Gastrocnemius medialis (tissue), 4 donors: ENCODE measurements at places on chromosomes 5 and 9. TPM values are rescaled to one million over a fixed set of nuclear protein-coding genes. Genes with fewer than 3 reads are reported as not detected.

TRIM23 gene
- 22.3 TPM for total RNA-seq

THBS4 gene
- total RNA-seq, result 336 TPM

PAX5 gene
- total RNA-seq, result not detected

TOR1B gene
- total RNA-seq, result 22.3 TPM

NACC2 gene
- total RNA-seq, result 38.6 TPM

DNAJC21 gene
- total RNA-seq, result 81.7 TPM

OXCT1 gene
- total RNA-seq, result 17.6 TPM

GNAQ gene
- 11.3 TPM for total RNA-seq

ARHGEF28 gene
- 1.1 TPM for total RNA-seq

PCDHGA3 gene
- total RNA-seq, result 2.1 TPM

DNA sequence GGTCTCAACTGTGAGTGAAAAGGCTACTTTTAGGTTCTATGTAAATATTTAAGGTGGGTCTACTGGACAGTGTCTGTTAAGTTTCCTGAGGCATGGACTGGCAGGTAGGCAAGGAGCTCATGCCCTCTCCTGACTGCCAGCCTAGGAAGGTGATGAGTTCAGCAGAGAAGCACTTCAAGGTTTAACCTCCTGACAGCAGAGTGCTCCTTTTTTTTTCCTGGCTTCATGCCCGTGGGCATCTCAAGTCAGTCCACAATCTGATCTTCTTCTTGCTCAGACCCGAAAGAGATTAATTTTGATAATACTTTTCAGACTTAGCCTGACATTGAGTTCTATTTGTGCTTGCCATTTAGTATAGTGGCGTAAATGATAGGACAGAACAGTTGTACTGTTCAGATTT lies 241.9 kb upstream of the NREP start:
- no peak for DNase-seq

DNA sequence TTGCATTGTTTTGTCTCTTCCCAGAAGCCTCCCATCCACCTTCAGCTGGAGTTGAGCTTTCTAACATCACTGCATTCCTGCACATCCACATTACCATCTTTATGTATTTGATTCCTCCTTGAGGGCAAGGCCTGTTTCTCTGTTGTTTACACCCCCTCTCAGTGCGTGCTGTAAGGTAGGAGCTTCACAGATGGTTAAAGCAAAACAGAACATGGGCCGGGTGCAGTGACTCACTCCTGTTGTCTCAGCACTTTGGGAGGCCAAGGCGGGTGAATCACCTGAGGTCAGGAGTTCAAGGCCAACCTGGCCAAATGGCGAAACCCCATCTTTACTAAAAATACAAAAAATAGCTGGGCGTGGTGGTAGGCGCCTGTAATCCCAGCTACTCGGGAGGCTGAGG lies 110.9 kb downstream of the KCNIP1 start:
- DNase-seq, result no peak

GRCh38 chr5:58380655-58381054 lies 79.2 kb downstream of the PLK2 start:
- DNase-seq, result no peak

DNA sequence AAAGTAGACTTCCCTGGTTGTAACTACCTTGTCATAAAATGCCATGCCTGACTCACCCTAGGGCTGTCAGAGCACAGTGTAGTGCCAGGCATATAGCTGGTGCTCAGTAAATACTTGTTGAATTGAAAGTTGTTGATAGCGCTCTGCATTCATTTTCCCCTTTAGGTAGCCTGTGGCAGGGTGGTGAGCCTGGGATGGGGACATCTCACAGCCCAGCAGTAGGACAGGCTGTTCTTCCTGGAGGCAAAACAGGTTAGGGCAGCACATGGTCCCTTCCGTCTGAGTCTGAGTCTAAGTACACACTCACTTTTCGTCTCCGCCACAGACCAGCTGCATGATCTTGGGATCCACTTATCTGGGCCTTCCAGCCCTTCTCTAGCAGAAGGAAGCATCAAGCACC lies 401.9 kb downstream of the ZSWIM6 start:
- no peak for DNase-seq

DNA sequence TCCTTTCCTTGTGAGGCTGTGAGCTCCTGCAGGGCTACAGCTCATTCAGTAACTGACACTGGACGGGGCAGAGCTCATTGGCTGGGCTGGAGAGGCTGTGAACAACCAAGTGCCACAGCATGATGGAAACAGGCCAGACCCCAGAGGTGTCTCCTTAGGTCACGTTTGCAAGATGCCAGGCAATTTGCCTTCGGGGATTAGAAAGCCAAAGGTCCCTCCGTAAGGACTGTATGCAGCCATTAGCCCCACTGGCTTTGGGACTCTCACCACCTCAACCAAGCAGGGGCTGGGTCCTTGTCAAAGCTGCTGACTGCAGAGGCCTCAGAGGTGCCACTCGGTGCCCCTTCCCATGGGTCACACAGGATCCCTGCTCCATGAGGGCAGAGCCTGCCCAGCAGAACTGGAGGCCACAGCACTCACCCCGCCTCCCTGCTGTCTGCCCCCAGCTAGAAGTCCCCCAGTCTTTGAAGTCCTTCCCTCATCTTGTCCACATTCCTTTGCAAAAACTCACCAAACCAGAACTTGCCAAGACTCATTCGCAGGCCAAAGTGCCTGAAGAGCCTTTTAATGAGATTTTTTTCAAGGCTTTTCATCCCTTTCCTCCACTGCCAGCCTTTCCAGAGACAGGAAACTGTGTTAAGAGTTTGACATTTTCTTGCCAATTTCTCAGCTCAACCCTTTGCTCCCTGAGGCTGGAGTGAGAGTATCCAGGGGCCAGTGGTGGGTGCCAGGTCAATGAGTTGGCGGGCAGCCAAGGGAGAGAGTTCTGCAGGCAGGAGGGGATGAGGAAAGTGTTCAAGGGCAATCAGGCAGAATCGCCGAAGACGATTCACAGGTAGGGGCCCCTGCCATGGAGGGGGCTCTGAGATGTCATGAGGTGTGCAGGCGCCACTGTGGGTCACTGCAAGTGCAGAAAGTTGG lies 39.7 kb upstream of the SLC25A51 start:
- DNase-seq, result no peak

GRCh38 chr5:18393565-18394442 lies 759.5 kb downstream of the TAF11L14 start:
- no peak for DNase-seq

GRCh38 chr5:120258123-120258522 lies 206.0 kb upstream of the PRR16 start:
- no peak for DNase-seq

- no peak for DNase-seq
Measured at GRCh38 chr5:39148983-39149534, 70.3 kb downstream of the FYB1 start.

DNA sequence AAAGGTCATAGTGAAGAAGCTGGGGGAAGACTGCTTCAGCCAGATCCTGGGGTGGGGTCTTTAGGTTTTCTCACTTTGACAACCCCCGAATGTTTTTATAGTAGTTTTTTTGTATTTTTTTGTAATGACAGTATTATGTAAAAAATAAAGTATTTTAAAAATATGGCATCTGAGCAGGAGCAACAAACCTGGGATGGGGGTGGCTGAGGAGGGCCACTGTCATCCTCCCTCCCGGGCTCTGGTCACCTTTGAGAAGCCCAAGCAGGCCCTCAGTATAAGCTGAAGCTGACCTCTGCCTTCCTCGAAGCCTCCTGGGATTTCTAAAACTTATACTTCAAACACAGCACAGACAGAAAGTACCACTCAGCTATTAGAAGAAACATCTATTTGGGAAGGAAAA lies 8.7 kb downstream of the DNAJB5 start:
- no peak for DNase-seq

DNA sequence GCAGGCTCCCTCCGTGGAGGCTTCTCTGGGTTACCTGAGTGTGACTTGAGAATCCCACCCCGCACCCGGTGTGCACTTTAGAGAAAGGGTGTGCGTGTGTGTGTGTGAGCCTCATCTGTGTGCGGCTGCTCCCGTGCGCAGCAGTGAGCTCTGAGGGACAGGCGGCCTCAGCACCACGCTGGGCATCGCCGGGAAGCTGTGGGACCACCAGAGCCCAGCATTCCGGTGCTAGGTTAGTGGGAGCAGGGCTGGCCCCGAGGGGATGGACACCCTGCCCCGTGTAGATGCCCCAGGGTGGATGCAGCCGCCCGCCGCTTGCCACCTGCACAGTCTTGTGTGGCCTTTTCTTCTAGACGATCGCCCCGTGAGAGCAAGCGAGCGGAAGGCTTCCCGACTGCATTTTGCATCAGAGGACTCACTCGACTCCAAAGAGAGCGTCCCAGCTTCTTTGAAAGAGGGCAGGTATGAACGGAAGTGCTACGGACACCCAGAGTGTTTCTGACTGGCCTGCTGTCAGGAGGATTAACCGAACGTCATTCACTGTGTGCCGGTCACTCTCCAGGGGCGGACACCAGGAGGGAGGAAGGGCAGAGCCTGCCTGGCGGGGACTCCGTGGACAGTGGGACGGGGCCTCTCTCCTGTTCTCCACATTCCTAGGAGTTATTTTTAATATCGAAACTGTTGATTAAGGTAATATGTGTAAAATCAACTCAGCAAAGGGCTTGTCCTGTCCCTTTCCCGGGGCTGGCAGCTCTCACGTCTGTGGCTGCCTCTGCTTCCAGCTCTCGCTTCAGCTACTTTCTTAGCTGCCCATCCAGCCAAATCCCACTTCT lies 12.2 kb downstream of the CEP72 start:
- DNase-seq, result no peak

- no peak for DNase-seq
Measured at GRCh38 chr5:149546974-149547373, 4.3 kb downstream of the CSNK1A1 start.

DNA sequence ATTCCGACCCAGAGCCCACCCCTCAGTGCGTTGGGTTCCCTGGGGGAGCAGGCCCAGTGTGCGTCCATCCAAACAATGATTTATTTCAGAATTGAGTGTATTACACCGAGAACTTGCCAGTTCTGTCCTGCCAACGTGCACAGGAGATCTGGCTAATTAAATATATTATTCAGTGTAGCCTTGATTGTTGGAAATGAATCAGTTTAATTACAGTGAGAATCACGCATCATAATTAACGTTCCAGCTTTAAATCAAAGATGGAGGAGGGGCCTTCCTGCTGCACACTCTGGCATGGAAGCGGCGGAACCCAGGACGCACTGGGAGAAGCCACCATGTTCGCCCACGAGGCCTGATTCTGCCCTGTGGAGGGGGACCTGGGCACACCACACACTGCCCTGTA lies 30.7 kb upstream of the TMEM250 start:
- DNase-seq, result no peak

- peak; percentile 61 for DNase-seq
Measured at GRCh38 chr9:134178768-134179551, 14.6 kb upstream of the RNU6ATAC start.

GRCh38 chr5:52867809-52868208 lies 80.1 kb downstream of the ITGA1 start:
- DNase-seq, result no peak

- no peak for DNase-seq
Measured at GRCh38 chr9:99221266-99221620, 499 bp downstream of the ALG2 start.

DNA sequence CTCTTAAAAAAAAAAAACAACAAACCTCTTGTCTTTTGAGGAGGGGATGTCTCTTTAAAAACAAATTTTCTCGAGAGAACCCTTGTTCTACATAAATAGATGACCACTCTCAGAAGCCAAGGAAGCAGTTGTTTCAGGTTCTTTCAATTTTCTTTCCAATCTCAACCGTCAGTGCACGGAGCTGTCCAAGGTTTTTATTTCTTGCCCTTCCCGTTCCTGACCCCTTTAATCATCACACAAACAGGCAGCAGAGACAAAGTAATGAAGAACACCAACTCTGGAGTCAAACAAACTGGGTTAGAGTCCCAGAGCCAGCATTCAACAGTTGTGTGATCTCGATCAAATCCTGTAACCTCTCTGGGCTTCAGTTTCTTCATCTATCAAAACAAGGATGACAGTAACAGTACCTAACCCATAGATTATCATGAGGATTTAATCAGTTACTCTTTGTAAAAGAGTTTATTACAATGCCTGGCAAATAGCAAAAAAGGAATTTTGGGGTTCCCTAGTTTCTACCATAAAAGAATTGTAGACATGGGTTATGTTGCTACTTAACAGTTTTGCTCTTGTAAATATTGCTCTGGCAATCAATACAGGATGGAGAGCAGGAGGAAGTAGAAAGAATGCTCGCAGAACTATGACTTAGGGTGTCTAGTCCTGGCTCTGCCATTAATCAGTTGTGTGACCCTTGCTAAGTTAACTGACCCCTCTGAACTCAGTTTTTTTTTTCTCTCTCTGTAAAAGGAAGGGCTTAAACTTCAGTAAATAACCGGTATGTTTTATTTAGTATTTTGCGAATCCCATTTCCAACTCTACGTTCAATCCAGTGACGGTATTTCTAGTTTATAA lies 1.0 kb upstream of the NIM1K start:
- no peak for DNase-seq

- DNase-seq, result no peak
Measured at GRCh38 chr5:143186623-143187022, 216.9 kb downstream of the NR3C1 start.

- DNase-seq, result no peak
Measured at GRCh38 chr9:109852556-109852955, 72.6 kb downstream of the PALM2AKAP2 start.
